ENCODE measurements at places on chromosomes 2 and 18. TPM values are rescaled to one million over a fixed set of nuclear protein-coding genes. Genes with fewer than 3 reads are reported as not detected.

Gene AP1S3
- total RNA-seq: 0.99 TPM

Gene DLGAP1
- 2.1 TPM for total RNA-seq

Gene METAP1D
- total RNA-seq: 11.2 TPM

Gene KHK
- total RNA-seq: 5.3 TPM

Gene OTX1
- total RNA-seq: not detected

Gene EPHA4
- total RNA-seq: 30.0 TPM

GRCh38 chr2:59885541-59885940, 667.9 kb downstream of the BCL11A start:
- H3K27ac ChIP-seq: no peak overlapping the region
- no peaks in the 10 kb centered on the region for H3K4me1 ChIP-seq
- no peaks in the 10 kb centered on the region for H3K27me3 ChIP-seq

GRCh38 chr2:164964700-164965099, 9.4 kb upstream of the SLC38A11 start:
- no peak overlapping the region for H3K27ac ChIP-seq
- no peaks in the 10 kb centered on the region for H3K36me3 ChIP-seq

GRCh38 chr18:37254236-37254754, 311.3 kb downstream of the CELF4 start:
- H3K4me3 ChIP-seq: no peak overlapping the region
- H3K4me1 ChIP-seq: no peaks in the 10 kb centered on the region
- no peak for DNase-seq
- peaks cover 17% of the 10 kb centered on the region for H3K27me3 ChIP-seq

DNA sequence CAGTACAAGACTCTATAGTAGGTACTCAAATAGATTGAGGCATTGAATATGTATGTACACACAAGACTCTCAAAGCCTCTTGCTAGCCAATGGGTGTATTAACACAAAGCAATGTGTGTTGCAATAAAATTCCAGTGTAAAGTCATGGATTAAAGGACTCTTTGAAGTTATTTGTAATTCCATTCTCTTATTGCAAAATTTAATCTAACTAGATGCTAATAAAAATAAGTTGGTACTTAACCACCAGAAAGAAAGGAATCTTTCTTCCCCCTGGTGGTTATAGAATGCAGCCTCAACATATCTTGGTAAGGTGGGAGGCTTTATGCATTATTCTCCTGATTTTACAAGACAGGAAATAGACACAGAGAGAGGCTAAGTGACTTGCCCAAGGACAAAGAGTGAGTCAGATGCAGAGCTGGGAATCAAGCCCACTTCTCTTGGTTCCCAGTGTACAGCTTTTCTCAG, 18.0 kb downstream of the LRP1B start:
- no peak overlapping the region for H3K27ac ChIP-seq
- no peaks in the 10 kb centered on the region for H3K27me3 ChIP-seq
- no peak for DNase-seq
- H3K36me3 ChIP-seq: no peaks in the 10 kb centered on the region
- no peak overlapping the region for H3K4me3 ChIP-seq

DNA sequence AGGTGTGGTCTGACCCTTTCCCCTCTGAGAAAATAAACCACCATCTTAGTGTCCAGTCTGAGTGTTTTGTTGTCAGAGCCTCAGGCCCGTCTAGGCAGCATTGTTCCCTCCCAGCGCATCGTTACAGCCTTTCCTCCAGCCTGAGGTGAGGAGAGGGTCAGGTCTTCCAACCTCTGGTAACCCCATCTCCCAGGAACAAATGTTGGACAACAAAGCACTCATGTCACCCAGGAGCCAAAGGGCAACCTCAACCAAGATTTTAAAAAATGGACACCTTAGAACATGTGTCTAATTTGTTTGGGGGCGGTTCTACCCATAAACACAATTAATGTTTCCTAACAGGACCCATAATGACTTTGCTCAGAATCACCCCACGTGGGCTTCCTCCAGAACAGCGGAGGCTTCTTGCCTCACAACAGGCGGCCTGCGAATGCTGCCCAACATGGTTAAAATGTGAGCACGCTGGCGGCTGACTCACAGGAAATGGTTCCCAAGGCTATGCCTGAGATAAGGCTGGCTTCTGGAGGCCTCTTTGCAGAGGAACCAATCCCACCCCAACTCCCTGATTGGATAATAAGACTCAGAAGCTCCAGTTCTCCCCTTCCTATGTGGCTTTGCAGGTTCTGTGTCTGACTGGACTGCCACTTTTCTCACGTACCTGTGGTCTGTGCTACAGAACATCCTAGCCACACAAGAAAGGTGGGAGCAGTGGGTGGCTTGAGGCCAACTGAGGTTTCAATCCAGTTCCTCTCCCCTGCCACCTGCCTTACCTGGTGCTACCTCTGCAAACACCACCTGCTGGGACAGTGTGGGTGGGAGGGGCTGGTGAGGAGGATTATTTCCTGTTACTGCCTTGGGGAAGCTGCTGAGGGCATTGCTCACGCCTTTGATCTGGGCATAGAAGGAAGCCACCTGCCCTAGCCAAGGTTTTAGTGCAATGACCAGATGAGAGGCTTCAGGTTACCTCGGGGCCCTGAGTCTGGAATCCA, 108.8 kb downstream of the B3GNT2 start:
- H3K4me3 ChIP-seq: no peak overlapping the region
- no peaks in the 10 kb centered on the region for H3K4me1 ChIP-seq

DNA sequence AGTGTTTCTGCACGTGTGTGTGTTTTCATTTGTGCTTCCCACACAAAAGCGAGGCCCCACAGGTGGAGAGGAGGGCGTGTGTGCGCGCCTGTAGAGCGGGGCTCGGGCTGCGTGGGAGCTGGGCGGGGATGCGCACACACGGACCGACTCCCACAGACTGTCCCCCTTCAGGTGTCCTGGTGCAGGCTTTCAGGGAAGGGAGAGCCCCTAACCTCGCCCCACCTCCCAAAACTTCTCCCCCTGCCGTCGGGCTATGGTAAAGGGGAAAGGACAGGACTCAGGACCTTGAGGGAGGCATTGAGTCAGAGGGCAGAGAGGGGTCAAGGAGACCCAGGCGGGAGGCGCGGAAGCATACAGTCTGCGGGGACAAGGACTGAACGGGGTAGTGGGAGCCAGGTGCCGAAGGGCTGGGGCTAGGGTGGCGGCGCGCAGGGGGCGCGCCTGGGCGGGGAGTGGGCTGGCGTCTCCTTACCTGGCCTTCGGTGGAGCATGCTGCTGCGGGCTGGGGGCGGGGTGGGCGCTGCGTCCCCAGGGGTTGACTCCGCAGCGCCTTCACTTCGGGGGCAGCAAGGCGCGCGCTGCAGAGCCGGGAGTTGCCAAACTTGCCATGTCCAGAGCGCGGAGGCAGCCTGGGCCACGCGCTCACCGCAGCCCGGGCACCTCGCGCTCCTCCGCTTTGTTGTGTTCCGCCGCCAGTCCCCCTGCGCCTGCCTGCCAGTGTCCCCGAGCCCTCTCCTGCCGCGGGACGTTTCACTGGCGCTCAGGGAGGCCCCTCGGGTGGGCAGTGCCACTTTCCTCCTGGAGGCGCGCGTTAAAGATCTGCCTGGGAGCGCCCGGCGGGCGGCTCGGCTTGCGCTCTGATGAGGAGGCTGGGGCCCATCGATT, 302.0 kb downstream of the NCKAP5 start:
- peaks cover 12% of the 10 kb centered on the region for H3K27me3 ChIP-seq
- DNase-seq: no peak
- no peak overlapping the region for H3K27ac ChIP-seq
- H3K4me1 ChIP-seq: peaks cover 11% of the 10 kb centered on the region
- peak overlapping the region; percentile 34 for H3K4me3 ChIP-seq
- no peaks in the 10 kb centered on the region for H3K36me3 ChIP-seq

- H3K4me1 ChIP-seq: no peaks in the 10 kb centered on the region
- no peaks in the 10 kb centered on the region for H3K36me3 ChIP-seq
- peak; percentile 18 for DNase-seq
- no peak overlapping the region for H3K27ac ChIP-seq
Observed at GRCh38 chr2:238924032-238924431, 76.1 kb downstream of the TWIST2 start.
